Stimulated activated CD4-positive, alpha-beta T cell treated with anti-CD3 and anti-CD28 coated beads, TNF-alpha, amount 100 ng/mL, for 1 hour (primary cell): ENCODE measurements at places on chromosomes 12 and 14.

DNA sequence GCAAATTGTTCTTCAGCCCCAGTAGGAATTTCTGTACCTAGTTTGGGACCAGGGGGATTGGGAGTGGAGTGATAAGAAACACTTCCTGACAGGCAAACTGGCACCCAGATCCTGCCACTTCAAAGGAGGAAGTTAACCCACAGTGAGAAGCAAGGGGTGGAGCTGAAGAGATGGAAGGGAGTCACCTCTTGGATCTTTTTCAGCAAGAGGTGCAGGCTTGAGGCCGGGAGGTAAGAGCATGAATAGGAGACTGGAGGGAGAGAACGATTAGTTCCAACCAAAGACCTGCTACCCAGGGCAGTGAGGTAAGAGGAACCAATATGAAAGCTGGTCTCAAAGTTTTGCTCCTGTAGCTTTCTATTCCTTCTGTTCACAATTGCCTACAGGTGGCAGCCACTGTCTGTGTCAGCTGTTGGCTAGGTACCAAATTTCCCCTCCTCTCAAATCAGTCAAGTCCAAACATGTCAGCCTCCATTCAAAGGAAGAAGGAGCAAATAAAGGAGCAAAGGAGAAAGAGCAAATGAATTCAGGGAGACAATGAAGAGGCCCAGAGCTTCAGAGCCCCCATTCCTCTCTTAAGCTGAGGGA, 14.9 kb upstream of the TAC3 start:
- DNase-seq: no peak

- no peak for DNase-seq
Observed at GRCh38 chr14:96357216-96357615, 5.9 kb downstream of the ATG2B start.

GRCh38 chr12:63124778-63125177, 26.2 kb downstream of the AVPR1A start:
- no peak for DNase-seq

GRCh38 chr14:102822311-102822863, 45.1 kb downstream of the TRAF3 start:
- no peak for DNase-seq

- no peak for DNase-seq
Observed at GRCh38 chr14:103329401-103330347, 4.4 kb upstream of the EIF5 start.

- no peak for DNase-seq
Observed at GRCh38 chr12:24139035-24139434, 189.6 kb upstream of the SOX5 start.

- no peak for DNase-seq
Observed at GRCh38 chr14:87233266-87233665, 759.7 kb downstream of the GALC start.

DNA sequence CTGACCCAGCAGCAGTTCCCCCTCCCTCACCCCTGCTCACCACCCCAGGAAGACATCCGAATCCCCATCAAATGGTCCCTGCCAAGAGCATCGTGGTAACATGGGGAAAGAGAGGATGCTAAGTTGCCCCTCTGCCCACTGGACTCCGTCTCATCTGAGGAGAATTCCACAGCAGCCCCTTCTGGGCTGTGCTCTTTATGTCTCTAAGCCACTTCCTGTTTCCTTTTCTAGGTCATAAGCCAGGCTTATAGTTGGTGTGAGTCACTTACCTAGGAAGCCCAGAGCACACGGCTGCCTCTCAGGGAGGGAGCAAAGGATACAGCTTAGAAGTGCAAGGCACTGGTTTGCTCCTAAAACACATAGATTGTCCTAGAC, 76.0 kb downstream of the VCPKMT start:
- DNase-seq: no peak

GRCh38 chr12:46490635-46491034, 118.1 kb upstream of the SLC38A2 start:
- no peak for DNase-seq

GRCh38 chr12:27355979-27356378, 23.3 kb downstream of the BMAL2 start:
- no peak for DNase-seq

GRCh38 chr14:59782760-59783159, 87.8 kb downstream of the RTN1 start:
- DNase-seq: no peak

- no peak for DNase-seq
Observed at GRCh38 chr12:65951697-65952096, 127.4 kb downstream of the HMGA2 start.

DNA sequence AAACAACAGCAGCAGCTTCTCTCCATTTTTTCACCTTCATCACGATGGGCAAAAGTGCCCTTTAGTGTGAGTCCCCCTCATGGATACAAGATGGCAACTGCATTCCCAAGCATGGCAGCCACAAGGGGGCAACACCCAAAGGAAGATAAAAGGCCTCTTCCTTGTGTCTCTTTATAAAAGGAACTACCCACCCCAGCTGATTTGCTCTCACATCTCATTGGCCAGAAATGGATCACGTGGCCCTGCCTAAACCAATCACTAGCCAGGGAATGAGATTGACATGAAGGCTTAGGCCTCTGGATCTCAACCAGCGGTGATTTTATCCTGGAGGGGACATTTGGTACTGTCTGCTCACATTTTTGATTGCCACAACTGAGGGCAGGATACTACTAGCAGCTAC, 21.9 kb upstream of the IFT81 start:
- DNase-seq: no peak

DNA sequence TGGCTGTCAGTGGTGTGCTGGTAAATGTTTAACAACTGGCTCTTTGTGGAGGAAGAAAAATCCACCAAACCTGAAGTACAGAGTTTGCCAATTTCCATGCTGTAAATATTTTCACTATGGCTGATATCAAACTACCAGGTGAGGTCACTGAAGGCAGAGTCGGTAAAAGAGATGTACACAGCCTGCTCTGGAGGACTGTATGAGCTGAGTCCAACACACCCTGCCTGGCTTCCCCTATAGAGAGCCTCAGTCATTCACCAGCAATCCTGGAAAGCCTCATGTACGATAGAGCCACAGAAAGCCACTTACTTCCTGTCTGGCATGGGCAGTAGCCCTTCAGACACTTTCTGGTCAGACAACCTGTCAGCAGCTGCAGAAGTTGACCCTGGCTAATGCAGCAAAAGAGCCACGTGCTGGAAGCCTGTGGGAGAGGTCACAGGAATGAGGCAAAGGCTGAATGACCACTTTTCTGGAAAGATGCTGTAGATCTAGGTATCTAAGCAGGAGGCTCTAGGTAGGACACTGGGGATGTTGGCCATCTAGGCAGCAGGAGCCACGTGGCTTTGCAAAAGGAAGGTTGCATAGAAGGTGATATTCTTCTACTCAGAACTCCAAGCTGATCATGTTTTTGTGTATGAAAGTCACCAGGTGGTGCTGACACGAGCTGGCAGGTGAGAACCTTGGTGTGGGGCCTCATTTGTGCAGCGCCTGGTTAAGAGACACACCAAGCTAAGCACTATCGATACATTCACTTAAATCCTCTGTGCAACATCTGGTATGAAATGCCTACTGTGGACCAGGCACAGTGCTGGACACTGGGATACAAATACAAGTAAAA, 553.9 kb downstream of the VRK1 start:
- no peak for DNase-seq

- DNase-seq: no peak
Observed at GRCh38 chr12:96335270-96335669, 65.0 kb downstream of the CDK17 start.

DNA sequence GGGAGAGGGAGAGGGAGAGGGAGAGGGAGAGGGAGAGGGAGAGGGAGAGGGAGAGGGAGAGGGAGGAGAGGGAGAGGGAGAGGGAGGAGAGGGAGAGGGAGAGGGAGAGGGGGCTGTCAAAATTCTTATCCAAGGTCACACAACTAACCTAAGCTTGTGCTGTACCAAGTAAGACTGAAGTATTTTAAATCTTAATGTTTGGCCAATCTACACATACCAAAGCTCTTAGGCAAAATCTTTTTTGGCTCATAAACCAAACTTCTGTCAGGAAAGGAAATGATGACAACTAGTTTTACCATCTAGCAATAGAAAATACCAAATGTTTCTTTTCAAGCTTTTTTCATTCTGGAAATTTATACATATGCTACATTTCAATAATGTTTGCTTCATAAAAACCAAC, 33.8 kb downstream of the CCDC38 start:
- DNase-seq: no peak

GRCh38 chr14:62409169-62409568, 636.1 kb downstream of the KCNH5 start:
- no peak for DNase-seq

DNA sequence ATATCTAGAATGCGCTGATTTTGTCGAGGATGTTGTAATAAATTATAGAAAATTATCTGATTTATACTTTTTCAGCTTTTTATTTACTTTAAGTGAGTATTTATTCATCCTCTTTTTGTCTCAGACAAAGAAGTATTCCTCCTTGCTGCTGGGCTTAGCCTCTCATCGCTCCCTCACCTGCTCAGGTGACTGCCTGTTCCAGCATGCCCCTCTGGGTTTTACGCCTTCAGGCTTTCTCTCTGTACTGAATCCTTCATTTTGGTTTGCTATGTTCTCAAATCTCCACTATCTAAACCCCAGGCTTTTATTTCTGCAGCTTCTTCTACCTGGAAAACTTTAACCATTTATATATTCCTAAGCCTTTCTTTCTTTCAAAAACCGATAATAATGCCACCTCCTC, 1650.9 kb upstream of the SEL1L start:
- no peak for DNase-seq

DNA sequence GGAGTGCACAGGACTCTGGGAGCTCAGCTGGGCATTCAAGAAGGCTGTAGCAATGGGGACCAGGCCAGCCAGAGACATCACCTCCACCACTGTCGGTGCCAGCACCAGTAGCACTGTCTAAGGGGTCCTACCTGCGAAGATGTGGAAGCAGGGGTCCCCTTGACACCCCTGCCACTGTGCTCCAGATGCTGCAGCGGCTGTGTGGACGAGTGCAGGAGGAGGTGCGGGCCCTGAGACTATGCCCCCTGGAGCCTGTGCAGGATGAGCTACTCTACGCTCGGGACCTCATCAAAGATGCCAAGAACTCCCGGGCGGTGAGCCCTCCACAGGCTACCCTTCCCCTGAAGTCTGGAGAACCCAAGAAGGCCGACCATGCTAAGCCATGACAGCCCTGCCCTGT, 8.6 kb downstream of the CARMIL3 start:
- no peak for DNase-seq

DNA sequence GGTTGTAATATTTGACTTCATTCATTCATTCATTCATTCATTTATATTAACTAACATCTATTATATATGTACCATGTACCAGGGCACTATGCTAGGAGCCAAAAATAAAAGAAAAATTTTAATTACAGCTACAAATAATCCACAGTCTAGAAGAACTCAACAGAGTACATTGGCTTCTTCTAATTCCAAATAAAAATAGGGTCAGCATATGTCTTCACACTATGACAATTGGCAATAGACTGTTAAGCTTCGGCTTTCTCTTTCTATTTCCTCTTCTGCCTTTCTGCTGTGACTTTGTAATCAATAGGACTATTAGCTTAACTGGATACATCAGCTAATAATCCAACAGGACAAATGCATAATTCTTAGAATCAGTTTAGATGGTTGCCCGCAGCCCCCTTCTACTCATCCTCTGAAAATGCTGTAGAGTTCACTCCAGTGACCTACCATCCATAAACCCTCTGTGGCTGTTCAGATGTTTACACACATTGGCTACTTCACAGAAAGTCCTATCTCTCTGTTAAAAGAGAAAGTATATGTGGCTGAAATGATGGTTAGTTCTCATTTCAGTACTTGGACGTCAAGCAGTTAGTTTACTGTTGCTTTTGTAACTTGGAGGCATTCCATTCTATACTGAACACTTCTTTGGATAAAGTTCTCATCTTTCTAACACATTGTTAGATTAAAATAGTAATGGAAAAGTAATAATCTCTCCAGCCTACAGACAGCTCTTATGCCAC, 445.5 kb upstream of the GARIN6 start:
- no peak for DNase-seq
